Endodermal cell (in vitro differentiated cells): ENCODE measurements at places on chromosomes 5 and 9.

DNA sequence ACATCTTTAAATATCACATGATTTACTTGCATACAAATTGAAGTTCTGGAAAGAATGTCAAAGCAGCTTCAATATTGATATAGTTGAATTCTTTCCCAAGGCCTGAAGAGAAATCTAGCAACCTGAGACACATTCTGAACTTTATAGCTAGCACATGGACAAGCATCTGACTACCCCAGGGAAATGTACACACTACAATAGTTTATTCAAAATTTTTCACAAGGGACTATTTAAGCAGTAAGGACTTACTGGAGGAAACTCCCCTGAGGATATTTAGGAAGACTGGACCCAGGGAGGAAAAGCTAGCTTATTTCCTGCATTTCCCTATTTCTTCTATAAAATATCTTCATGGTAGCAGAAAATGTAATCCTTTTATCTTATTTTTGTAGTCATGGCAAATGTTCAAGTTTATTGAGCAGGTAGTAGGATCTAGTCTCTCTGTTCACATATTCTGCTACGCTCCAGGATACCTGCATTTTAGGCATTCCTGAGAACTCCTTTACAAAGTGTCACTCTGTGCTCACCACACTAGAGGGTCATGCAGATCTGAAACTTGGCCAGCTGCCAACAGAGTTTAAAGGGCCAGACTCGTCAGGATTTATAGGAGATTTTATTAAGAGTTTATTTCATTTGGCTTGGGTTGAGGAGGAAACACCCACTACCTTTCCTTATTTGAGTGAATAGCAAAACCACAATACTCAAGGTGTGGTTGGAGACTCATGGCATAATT is 348.4 kb upstream of the FTMT start:
- DNase-seq = peak; percentile 79

DNA sequence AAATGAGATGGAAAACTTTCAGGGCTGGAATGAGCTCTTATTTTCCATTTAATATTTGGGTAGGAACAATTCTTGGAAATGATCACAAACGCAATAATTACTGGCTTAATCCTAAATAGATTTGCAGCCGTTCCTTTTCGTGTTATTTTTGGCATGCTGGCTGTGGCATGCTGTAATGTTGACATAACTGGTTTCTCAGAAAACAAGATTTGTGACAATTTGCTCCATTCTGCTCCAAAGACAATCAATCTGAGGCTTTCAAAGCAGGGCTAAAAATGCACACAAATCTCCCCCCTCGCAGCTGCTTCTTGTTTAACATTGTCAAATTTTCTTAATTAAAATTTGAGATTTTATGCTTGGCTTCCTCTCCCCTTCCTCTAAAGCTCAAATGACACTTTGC is 151.2 kb downstream of the TTC39B start:
- no peak for DNase-seq

DNA sequence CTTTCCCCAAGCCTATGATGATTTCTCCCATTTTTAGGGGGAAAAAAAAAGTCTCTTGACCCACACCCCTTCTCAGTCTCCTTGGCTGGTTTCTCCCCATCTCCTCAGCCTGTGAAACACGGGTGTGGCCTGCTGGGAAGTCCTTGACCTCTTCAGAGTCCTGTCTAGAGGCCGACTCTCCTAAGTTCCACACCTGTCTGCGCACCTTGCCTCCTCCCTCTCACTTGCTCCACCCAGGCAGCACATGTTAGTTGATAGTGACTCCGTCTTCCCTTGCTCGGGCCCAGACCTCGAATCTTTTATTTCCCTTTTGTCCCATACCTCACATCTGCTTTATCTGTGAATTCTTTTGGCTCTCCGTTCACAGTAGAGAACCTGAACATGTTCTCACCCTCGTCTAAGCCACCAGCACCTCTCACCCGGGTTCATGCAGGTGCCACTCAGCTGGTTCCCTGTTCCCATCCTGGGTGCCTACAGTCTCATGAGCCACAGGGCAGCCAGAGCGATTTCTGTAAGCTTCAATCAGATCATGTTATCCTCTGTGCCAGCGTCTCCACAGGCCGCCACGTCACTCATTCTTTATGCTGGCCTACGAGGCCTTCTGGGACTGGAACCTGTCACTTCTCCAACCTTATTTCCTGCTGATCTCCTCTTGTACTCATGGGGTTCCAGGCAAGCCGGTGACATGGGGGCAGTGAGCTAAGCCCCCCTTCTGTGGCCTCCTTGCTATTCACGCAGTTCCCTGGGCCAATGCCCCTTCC is 51.7 kb upstream of the LRRTM2 start:
- no peak for DNase-seq

- peak; percentile 85 for DNase-seq
Observed at GRCh38 chr9:93450945-93451815, at the start of gene FAM120A. Gene FAM120A (plus strand): TSS chr9:93451685. CDS start chr9:93451916, 231 bp downstream.

DNA sequence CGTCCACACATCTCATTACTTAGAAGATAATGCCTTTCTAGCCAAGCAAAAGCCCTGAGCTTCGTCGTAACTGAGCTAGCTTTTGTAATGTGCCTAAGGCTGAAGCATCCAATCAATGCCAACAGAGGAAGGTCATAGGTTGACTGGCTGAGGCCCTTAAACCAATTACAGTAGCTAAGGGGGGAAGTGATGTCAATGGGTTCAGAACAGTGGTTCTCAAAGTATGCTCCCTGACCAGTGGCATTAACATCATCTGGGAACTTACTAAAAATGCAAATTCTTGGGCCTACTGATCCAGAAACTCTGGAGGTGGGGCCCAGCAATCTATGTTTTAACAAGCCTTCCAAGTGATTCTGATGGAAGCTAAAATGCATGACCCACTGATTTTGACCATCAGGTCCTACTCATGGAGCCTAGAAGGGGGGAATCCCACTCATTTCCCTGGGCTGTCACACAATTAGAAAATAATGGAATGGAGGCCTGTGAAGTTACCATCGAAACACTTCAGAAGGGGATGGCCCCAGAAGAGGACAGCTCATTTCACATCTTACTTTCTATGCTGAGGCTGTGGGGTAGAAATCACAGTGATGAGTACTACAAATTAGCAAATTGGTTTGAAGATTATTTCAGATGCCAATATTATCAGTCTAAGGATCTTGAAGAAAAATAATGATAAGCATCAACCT is 4.8 kb upstream of the VLDLR start:
- no peak for DNase-seq

GRCh38 chr9:129520082-129520481 is 100.8 kb downstream of the C9orf50 start:
- no peak for DNase-seq

DNA sequence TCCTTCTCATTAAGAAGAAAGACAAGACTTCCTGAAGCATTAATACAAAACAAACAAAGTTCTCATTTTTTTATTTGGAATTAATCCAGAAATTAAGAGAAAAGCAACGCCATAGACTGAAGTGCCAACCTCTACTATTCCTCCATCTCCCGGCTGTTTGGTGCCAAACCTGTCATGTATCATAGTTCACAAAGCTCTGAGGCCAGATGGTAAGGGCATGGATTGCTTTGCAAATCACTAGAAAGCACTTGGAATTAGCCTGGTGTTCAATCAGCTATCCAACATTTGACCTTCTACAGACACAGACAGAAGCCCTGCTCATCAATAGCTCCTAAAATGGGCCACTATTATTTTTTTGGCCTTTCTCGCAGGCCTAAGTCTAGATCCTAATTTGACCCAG is 33.8 kb downstream of the HTR1A start:
- no peak for DNase-seq

DNA sequence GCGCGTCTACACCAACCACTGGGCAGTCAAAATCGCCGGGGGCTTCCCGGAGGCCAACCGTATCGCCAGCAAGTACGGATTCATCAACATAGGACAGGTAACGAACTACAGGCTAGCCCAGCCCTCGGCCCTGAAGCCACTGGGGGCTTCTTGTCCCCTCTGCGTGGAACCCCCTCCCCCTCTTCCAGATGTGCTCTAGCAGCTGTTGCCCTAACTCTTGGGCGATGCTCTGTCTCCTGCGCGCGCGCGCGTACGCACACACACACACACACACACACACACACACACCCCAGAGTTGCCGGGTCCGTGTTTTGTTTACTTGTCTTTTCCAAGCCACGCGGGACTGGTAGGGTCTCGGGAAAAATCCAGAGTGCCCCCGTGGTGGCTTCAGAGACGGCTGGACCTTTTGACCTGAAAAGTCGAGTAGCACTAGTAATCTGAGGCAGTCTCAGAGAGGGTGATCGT is 836 bp downstream of the PCSK5 start:
- DNase-seq = no peak

GRCh38 chr5:95899829-95900228 is 61.8 kb downstream of the ELL2 start:
- DNase-seq = no peak

DNA sequence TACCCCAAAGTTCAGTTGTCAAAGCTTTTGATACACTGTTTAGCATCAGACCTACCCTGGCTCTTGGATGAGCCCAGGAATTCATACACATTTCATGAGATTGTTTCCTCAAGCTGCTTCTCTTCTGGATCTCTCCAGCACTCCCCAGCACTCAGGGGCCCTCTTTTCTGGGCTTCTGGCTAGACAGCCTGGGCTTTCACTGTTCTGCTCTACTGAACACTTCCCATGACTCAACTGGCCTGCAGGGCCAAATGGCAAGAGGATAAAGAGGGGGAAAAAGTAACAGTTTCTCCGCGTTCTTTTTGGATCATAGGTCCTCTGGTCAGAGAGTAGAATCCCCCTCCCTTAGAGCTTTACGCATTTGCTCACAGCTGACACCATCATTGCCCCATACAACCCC is 20.9 kb upstream of the LURAP1L start:
- DNase-seq = no peak

DNA sequence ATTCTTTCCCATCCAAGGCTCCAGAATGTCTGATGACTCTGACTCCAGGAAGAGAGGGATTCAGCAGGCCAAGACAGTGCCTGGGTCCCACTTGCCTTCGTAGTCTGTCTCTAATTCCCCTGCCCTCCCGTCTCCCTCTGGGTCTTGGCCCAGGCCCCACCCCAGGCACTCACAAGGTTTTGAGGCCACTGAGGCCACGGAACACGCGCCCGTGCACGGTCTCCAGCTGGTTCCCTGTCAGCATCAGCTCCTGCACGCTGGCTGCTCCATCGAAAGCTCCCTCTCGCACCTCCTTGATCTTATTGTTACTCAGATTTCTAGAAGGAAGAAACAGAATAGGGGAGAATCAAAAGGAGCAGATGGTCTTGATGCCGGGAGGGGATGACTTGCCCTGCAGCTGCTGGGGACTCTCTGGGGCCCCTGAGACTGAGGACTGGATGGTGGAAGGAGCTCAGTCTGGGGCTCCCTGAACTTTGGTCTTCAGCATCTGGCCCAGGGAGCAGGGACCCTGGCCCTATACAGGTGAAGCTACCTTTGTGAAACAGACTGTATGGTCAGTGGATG is 174.6 kb upstream of the PANK3 start:
- DNase-seq = peak; percentile 37

DNA sequence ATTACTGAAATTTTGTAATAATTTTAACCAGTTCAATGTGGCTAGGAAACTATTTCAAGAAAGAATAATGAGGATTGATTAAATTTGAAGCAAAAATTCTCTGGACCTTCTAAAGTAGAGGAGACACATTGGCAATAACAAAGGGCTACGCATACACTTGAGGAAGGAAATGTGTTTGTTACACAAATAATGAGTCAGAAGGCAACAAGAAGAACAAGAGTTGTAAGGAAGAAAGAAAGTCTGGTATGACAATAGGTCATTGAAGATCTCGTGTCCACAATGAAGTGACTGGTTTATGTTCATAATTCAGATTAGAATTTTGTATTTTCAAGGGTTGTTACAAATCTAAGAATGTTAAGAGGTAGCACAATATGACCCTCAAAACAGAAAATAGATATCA is 25.8 kb downstream of the ST8SIA4 start:
- no peak for DNase-seq

GRCh38 chr5:55467862-55468551 is 66.8 kb downstream of the PLPP1 start:
- DNase-seq = no peak
